Breast epithelium (tissue), 4 donors: ENCODE measurements at places on chromosomes 12 and 14.

DNA sequence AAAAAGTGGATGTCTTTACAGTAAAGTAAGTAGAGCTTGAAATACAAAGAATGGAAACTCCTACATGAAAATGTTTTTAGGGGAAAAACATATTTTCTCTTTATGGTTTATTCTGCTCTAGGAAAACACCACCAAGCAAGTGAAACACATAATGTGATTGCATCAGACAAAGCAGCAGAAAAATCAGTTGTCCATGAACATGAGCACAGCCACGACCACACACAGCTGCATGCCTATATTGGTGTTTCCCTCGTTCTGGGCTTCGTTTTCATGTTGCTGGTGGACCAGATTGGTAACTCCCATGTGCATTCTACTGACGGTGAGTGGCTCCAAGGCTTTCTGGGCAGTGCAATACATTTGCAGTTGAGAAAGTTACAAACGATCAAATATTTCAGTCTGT, 42.6 kb upstream of the PLEKHD1 start:
- DNase-seq: no peak

DNA sequence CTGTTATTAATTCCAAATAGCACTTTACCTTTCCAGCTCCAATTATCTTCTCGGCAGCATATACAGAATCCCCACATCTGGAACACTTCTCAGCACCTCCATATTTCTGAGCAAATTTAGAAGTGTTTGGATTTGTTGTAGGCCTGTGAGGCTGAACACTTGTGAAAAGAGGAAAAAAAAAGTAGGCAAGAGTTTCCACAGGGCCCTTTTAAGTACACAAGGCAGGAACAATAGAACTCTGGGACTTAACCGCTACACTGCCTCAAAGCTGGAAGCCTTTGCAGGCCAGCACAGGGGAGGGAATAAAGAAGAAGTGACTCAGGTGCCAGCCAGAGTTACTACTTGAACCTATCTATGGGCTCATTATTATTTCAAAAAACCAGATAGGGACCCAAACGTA, 18.6 kb downstream of the CSRP2 start:
- no peak for DNase-seq

GRCh38 chr14:20848316-20848954, 42.8 kb upstream of the RNASE3 start:
- DNase-seq: no peak

GRCh38 chr14:59925797-59926196, 5.9 kb downstream of the LRRC9 start:
- DNase-seq: no peak

- no peak for DNase-seq
These were observed 180.8 kb upstream of the DIO3 start for GRCh38 chr14:101380512-101380911.

DNA sequence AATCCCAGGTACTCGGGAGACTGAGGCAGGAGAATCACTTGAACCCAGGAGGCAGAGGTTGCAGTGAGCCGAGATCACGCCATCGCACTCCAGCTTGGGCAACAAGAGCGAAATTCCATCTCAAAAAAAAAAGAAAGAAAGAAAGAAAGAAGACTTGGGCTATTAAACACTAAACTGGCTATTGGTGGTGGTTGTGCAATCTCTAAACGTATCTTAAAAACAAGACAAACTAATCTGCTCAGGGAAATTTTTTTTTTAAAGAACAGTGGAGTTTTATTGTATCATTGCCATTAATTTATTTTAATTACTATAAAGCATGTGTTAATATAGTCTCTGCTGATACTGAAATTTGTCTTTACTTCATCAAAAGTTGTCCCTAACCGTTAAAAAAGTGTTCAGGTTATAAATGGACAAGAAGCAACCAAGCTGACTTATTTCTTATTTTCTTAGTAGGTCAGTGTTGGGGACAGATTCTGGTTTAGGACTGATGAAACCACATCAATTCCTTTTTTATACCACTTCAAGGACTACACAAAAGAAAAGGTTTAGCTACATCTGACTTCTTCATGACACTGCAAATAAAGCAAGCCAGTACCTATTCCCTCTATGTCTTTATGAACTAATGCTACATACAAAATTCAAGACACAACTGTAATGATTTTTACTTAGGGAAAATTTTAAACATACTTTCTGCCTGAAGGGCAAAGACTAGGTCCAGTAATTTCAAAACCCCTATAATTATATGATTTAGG, 68.7 kb upstream of the KRAS start:
- DNase-seq: no peak

GRCh38 chr12:47882781-47883546, 21.8 kb downstream of the VDR start:
- peak; percentile 62 for DNase-seq

DNA sequence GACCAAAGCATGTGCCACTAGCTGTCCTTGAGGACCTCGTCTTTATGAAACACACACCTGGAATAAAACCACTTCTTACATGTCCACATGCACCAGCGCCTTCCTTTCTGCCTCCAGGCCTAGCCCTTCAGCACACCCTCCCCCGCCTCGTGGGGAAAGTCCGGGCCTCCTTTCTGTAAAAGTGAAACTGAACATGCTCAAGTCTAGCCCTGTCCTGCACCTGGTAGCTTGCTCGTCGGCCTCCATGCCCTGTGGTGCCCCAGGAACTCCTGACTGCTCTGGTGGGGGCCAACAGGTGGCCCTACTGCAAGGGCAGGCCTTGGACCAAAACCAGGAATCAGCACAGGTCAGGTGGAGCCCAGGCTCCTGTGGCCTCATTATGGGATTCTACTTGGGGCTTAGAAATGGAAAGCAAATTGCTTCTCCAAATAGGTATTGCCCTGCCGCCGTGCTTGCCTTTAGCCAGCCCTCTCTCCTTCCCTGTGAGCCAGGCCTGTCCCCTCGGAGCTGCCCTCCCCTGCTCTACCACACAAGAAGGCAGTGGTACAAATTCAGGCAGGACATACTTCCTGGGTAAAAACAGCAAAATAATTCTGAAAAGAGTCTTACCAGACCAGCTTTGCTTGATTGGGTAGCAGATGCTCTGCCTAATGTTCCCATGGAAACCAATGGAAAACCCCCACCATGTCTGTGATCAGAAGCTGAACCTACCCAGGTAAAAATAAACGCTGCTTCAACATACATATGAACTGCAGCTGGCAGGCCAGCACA, 43.5 kb downstream of the ERH start:
- no peak for DNase-seq

GRCh38 chr12:57237932-57238853, 8.7 kb downstream of the SHMT2 start:
- no peak for DNase-seq

GRCh38 chr12:47296828-47297227, 217.1 kb upstream of the AMIGO2 start:
- DNase-seq: no peak

DNA sequence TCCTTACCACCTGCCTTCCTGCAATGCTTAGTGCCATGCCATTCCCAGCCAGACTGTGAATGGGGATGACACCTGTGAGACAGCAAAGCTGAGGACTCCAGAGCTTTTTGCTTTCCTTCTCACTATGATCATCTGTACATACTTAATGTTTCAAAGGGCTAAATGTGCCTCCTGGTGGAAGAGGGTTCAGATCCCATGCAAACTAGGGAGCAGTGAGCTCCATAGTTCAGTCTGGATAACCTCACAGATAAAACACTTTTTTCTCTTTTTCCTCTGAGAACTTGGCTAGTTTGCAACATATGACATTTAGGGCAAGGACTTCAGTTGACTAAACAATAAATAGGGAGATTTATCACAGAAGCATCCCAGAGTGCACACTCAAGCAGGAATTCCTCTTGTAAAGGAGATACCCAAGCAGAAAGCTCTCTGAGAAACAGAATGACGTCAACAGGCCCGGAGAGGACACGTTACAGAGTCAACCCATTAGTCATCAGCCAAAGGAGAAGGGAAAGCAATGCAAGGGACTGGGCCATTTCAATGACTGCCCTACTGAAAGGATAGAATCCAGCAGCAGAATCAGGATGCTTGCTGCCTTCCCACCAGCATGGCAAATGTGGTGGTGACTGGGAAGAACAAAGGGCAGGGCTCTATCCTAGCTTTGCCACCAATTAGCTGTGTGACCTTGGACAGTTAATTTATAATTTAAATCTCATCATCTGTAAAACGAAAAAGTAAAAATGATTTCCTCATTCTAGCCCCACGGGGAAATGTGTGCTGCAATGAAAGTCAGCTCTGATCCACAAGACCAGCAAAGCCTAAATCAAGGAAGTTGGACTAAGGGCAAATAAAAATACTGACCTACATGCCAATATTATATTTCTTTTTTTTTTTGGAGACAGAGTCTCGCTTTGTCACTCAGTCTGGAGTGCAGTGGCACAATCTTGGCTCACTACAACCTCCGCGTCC, 80.8 kb upstream of the ACTN1 start:
- no peak for DNase-seq

DNA sequence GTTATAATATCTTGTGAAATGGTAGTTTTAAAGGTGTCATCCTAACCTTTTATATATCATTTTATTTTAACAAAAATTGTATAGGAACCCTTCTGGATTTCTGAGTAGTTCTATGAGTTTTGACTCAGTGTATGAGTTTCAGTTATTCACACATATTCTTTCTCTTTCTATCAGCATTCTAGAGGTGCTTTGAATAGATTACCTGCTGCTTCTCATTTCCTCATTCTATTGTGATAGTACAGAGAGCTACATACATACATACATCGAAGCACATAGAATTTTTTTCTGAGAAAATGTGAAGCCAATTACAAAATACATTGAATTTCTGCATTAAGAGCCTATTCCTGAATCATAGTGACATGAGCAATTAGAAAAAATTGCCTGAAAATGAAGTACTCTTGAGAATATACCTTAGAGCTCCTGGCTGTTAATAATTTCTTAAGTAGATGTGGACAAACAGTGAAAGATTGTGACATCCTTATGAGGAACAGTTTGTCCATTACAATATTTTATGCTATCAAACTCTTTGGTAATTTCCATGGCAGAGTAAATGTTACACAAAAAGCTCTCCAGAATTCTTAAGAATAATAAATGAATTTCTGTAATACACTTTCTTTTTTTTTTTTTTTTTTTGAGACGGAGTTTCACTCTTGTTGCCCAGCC, 556.6 kb downstream of the TRHDE start:
- DNase-seq: no peak

GRCh38 chr12:6819106-6820030, 2.3 kb upstream of the GPR162 start:
- no peak for DNase-seq

DNA sequence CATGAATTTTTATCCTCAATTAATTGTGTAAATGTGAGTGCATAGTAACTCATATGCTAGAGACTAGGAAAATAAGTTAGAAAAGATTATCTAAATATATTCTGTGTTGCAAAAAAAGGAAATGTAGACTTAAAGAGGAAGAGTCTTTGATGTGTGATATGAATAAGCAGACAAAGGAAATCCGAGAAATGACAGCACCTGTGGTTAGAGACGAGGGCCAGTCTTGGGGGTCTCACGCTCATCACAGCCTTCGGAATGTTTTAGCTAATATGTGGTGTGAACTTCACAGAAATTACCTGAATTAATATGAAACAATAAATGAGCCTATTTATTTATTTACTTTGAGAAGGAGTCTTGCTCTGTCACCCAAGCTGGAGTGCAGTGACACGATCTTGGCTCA, 11.6 kb downstream of the ATP6V0A2 start:
- DNase-seq: no peak

DNA sequence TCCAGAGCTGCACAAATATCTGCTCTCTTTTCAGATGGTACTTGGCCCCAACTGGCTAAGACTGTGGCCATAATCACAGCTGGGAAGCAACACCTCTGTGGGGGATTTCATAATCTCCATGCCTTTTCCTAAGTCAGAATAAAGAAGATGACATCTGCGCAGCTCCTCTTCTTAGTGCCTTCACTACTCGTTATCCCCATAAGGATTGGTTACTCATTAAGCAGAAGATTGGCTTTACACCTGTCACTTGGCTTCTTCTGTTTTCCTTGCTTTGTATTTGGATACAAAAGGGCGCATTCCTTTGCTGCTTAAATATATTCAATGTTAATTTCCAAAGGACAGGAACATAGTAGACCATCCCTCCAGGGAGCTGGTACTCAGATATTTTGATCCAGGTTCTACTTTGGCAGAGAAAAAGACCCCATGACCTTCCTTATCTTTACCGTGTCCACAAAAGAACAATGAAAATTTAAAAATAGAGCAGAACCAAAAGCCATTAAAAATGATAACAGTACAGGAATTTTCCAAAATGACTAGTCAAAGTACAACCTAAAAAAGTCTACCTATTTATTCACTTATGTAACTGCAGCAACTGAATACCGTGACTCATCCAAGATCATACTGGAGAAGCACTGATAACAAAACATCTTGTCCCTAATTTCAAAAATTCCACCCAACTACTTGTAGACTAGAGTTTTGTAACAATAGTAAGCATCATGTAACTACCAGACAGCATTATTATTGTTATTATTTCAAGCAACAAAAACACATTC, 352.3 kb upstream of the TMPO start:
- DNase-seq: no peak

GRCh38 chr12:95173392-95174251, 43.6 kb downstream of the FGD6 start:
- peak; percentile 50 for DNase-seq

DNA sequence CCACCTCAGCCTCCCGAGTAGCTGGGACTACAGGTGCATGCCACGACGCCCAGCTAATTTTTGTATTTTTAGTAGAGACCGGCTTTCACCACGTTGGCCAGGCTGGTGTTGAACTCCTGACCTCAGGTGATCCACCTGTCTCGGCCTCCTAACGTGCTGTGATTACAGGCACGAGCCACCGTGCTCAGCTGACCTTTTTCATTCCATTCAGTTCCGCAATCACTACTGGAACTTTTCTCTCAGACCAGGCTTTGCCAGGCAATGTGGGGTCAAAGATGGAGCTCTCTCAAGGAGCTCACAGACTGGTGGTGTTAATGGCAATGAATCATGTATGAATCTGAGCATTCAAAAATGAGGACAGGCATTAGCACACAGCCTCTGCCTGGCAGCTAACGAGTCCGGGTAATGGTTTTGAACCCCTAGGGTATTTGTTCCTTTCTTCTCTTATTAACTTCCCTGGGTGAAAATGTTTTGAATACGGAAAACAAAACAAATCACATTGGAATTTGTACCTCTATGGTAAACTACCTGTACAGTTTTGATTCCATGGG, 9.4 kb upstream of the TCHP start:
- no peak for DNase-seq

DNA sequence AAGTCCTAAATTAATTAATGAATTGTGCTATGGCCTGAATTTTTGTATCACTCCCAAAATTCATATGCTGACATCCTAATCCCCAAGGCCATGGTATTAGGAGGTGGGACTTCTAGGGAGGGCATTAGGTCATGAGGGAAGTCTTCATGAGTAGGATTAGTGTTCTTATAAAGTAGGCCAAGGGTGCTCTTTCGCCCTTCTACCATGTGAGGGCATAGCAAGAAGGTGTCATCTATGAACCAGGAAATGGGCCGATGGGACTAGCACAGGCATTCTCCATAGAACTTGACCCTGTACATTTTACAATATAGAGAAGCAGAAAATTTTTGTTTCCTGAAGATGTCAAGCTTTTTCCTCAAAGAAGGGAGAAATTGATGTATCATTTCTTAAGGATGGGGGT, 12.5 kb downstream of the SYT10 start:
- DNase-seq: no peak
